ENCODE measurements at places on chromosomes 5 and 9.

GRCh38 chr5:56309262-56309826, 76.2 kb upstream of the ANKRD55 start:
- DNase-seq = no peak

GRCh38 chr9:81566074-81566698, 123.2 kb downstream of the TLE1 start:
- no peak for DNase-seq

GRCh38 chr5:151357792-151358191, 10.4 kb upstream of the SLC36A2 start:
- DNase-seq = no peak

GRCh38 chr5:94433397-94434163, 184.8 kb downstream of the KIAA0825 start:
- no peak for DNase-seq

DNA sequence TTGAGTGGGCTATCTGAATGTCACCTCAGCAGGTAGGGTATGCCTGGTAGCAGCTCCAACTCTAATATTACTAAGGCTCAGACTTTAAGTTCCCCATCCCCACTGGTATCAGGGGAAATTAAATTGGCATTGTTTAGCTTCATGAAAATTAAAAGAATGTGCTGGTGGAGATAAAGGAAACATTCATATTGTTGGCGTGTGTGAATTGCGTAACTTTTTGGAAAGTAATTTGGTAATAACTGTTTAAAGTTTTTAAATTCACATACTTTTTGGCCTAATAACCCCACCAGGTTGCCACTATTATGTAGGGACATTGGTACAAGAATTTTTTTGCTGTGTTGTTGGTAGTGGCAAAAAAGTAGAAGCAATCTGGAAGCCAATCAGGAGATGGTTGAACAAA, 29.4 kb downstream of the TNPO1 start:
- no peak for DNase-seq

- no peak for DNase-seq
Measured at GRCh38 chr5:172843825-172844576, 9.9 kb downstream of the ERGIC1 start.

- DNase-seq = no peak
Measured at GRCh38 chr5:20041326-20042274, 53.6 kb upstream of the CDH18 start.

DNA sequence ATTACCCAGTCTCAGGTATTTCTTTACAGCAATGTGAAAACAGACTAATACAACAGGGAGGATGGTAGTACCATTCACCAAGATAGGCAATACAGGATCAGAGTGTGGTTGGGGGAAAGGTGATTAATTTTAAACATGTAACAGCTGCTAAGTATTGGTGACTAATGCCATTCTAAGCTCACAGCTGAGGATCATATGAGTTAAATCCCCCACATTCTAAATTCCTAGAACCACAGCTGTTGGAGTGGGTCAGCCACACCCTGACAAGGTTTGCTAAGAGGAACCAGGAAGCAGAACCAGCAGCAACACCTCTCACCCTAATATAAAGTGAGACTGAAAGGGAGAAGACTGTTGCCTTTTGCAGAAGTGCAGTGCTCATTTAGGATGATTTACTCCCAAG, 24.8 kb downstream of the HSPB3 start:
- DNase-seq = no peak

- DNase-seq = no peak
Measured at GRCh38 chr5:42526179-42526578, 102.9 kb downstream of the GHR start.

GRCh38 chr9:69579760-69580581, 92.2 kb downstream of the APBA1 start:
- DNase-seq = no peak

DNA sequence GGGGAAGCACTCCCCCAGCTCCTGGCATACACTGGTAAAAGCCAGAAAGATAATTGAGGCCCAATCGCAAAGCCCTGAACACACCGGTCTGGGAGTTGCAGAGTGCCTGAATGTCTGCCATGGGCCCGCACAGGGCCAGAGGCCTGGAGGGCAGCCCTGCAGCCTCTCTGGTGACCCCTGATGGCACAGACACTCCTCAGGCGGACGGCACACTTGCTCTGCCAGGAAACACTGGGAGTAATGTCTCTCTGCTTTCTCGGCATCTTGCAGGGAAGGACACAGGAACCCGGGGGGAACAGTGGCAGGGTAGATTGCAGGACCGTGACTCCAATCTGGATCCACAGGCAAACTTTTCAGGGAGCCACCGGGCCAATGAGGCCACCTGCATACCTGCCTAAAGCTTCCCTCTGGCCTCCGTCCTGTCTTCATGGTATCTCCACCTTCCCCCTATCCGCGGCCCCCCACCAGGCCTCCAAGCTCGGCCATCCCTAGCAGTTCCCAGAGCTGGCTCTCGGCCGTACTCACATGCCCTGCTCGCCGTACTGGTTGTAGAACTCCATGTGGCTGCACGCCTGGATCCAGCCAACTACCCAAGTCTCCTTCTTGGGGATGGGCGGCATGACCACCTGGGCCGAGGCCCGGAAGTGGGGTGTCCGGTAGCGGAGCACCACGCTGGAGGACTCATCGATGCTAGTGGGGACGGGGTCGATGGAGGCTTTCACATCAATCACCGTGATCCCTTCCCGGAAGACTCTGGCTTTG, 797 bp downstream of the FAM78A start:
- DNase-seq = no peak

DNA sequence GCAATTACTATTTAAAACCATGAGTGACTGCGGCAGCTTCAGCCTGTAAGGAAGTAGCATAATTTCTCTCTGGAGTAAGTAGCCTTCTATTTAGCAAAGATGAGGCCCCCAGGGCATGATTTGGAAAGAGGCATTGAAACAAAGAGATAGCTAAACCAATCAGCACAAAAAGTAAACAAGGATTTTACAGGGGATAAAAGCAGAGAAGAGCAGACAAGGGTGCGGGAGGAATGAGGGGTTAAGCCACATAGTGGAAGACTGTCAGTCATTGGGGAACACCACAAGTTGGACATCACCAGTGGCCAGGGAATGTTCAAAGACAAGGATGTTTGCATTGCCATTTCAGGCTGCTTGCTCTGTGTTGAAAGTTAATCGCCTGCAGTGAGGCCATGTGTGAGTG, 24.0 kb upstream of the C5orf63 start:
- DNase-seq = no peak

GRCh38 chr5:81117566-81117965, 115.6 kb upstream of the CKMT2 start:
- DNase-seq = no peak

DNA sequence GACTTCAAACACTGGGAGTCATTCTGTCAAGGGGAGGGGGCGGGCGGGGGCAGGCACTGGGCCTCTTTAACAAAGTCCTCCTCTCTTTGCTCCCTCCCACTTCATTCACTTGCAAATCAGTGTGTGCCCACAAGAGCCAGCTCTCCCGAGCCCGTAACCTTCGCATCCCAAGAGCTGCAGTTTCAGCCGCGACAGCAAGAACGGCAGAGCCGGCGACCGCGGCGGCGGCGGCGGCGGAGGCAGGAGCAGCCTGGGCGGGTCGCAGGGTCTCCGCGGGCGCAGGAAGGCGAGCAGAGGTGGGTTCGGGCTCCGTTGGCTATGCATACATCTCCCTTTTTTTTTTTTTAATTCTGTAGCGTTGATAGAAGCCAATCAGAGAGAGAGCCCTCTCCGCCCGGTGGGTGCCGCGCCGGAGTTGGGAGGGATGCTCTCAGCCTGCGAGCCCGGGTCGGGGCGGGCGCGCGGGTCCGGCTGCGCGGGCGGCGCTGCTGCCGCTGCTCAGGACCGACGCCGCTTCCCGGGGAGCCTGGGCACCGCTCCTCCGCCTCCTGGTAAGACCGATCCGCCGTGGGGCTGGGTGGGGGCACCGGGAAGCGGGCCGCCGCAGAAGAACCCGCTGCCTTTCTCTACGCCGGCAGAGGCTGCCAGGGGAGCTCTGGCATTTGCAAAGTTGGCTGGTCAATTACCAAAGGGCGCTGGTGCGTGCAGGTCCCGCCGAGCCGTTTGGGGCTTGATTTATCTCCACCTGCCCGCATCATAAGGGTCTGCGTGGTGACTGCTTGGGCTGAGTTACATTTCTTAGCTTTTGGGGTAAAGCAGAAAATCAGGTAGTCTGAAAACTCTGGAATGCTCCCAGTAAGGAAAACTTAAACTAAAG, at the start of gene CDH6:
TSS of gene CDH6 (plus strand) at position 96 of the 877 bp plus-strand sequence. CDS start 73,788 bp downstream, outside the sequence.
- DNase-seq = no peak

All from memory B cell (primary cell).